Stimulated activated CD8-positive, alpha-beta memory T cell treated with anti-CD3 and anti-CD28 coated beads, Interleukin-7, amount 100 ng/mL, for 4 hours (primary cell): ENCODE measurements at places on chromosomes 3 and 15.

DNA sequence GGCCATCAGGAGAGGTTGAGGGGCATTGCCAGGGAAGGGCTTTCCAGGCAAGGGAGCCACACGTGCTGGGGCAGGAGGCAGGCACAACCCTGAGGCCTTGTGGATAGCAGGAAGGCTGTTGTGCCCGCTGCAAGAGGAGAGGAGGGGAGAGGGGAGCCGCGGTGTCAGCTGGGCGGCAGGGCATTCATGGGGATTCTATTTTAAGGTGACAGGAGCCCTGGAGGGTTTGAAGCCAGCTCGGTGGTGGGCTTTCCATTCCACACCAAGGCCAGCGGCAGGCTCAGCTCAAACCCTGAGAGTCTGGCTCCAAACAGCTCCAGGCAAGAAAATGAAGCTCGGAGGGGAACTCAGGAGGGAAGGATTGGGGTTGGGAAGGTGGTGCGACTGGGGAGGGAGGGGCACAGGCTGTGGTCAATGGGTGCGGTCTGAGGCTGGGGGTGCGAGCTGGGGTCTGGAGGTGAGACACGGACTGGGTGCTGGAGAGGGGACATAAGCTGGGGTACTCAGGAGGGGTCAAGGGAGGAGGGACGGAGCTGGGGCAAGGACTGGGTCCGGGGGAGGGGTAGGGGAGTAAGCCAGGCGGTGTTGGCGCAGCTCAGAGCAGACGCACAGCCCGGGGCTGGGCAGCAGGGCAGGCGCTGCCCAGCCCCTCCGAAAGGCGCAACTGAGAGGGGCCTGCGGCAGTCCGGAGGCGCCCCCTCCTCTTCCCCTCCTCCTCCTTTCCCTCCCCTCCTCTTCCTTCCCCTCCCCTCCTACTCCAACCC lies 43.4 kb downstream of the TPRA1 start:
- no peak for DNase-seq

- DNase-seq, result no peak
Measured at GRCh38 chr15:84616235-84616634, 15.4 kb downstream of the ZSCAN2 start.

DNA sequence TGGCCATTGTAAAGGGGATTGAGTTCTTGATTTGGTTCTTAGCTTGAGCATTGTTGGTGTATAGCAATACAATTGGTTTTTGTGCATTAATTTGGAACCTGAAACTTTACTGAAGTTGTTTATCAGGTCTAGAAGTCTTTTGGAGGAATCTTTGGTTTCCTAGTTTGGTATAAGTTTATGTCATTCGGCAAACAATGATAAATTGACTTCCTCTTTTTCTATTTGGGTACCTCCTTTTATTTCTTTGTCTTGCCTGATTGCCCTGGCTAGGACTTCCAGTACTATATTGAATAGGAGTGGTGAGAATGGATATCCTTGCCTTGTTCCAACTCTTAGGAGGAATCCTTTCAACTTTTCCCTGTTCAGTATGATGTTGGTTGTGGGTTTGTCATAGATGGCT lies 32.1 kb downstream of the SPESP1 start:
- no peak for DNase-seq

- no peak for DNase-seq
Measured at GRCh38 chr3:126557761-126558160, 971 bp downstream of the C3orf22 start.

DNA sequence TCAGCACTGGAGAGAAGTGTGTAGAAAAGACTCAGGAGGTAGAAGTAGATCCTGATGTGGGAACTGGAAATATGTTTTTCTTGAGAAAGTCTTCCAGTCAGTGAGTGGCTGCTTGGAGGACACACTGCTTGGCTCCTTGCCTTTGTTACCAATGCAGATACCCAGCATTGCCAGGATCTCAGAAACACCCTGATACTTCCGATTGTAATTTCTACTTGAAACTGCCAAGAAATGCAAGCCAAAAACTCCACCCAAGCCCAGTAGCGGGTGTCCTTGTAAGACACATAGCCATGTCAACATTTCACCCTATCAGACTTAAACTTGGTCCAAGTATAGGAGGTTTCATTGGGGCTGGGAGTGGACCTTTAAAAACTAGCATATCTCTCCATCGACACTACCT lies 141.8 kb downstream of the ALDH1A2 start:
- no peak for DNase-seq

- DNase-seq, result no peak
Measured at GRCh38 chr3:146199762-146200161, 38.8 kb upstream of the PLOD2 start.

DNA sequence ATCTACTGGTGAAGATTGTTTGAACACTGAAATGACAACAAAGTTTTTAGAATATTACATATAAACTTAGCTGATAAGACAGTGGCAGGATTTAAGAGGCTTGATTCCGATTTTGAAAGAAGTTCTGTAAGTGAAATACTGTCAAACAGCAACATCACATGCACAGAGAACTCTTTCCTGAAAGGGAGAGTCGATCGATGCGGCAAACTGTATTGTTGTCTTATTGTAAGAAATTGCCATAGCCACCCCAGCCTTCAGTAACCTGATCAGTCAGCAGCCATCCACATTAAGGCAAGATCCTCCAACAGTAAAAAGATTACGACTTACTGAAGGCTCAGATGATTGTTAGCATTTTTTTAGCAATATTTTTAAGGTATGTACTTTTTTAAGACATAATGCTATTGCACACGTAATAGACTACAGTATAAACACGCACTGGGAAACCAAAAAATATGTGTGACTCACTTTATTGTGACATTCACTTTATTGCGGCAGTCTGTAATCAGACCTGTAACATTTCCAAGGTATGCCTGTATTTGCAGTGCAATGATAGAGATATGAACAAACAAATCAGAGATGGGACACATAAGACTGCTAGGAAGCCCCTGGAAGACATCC lies 225.6 kb upstream of the UBE2E1 start:
- DNase-seq, result no peak

- no peak for DNase-seq
Measured at GRCh38 chr3:99118381-99118780, 216.9 kb upstream of the DCBLD2 start.

DNA sequence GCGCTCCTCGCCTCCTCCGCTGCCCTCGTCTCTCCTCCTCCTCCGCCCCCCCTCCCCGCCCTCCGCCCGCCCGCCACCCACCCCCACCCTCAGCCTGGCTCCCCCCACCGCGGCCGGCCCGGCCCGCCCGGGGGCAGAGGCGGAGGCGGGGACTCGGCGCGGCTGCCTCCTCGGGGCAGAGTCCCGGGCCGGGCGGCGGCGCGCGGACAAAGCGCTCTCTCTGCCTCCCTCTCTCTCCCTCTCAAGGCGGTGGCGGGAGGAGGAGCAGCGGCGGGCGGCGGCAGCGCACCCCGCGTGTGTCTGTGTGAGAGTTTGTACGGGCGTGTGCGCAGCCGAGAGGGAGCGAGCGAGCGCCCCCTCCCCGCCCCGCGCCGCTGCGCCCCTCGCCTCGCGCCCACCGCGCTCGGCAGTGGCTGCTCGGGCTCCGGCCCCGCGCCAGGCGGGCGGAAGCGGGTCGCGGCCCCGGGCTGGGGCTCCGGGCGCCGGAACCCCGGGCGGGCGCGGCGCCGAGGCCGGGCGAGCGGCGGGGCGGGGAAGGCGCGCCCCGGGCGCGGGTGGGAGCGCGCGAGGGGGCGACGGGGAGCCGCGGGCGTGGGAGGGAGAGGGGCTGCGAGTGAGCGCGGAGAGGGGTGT lies at the start of gene IGF2BP2:
Gene IGF2BP2, minus strand, starts transcription at position 37 of the 633 bp plus-strand sequence. CDS start 82 bp downstream, outside the sequence.
- no peak for DNase-seq

- DNase-seq, result no peak
Measured at GRCh38 chr3:140006331-140006730, 71.3 kb downstream of the CLSTN2 start.

GRCh38 chr3:13095408-13095937 lies 22.2 kb upstream of the IQSEC1 start:
- no peak for DNase-seq

DNA sequence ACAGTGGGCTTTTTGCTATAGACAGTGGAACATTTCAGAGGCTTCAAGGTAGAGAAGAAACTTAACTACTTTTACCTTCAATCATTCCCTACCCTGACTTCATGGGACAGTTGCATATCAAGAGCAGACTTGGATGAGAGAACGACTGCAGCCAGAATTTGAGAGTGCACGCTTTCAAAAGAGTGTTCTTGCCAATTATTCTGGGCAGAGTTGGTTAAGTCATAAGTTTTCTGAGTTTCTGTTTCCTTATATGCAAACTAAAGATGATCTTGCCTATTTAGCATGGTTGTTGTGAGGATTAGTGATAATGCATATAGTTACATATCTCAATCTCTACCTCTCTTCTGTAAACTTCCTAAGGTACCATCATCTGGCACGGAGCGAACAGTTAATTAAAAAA lies 7.6 kb downstream of the SLC9A9 start:
- no peak for DNase-seq

GRCh38 chr3:186361762-186362536 lies at the start of gene DGKG:
DGKG (minus strand) TSS chr3:186362234; CDS start chr3:186320459, 41,775 bp downstream.
- DNase-seq, result no peak

GRCh38 chr3:12484983-12485327 lies 675 bp downstream of the TSEN2 start:
- no peak for DNase-seq

DNA sequence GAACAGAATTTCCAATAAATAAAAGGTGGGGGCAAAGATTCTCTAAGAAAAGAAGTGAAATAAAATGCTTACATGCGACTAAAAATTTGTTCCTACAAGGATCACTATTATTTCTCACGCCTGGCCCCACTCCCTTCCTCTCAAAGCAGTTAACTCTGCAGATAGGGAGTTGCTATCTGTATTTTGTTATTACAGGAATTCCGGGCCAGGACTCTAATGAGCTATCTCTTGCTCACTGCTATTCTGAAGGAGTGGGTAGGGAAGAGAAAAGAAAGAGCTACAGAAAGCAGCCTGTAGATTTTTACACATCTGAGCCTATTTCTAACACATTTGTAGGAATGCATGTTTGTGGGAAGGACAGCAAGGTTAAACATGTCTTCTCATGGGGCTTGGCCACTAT lies 140.4 kb downstream of the PCCB start:
- DNase-seq, result no peak

GRCh38 chr3:156981005-156981404 lies 154.9 kb downstream of the LEKR1 start:
- no peak for DNase-seq

DNA sequence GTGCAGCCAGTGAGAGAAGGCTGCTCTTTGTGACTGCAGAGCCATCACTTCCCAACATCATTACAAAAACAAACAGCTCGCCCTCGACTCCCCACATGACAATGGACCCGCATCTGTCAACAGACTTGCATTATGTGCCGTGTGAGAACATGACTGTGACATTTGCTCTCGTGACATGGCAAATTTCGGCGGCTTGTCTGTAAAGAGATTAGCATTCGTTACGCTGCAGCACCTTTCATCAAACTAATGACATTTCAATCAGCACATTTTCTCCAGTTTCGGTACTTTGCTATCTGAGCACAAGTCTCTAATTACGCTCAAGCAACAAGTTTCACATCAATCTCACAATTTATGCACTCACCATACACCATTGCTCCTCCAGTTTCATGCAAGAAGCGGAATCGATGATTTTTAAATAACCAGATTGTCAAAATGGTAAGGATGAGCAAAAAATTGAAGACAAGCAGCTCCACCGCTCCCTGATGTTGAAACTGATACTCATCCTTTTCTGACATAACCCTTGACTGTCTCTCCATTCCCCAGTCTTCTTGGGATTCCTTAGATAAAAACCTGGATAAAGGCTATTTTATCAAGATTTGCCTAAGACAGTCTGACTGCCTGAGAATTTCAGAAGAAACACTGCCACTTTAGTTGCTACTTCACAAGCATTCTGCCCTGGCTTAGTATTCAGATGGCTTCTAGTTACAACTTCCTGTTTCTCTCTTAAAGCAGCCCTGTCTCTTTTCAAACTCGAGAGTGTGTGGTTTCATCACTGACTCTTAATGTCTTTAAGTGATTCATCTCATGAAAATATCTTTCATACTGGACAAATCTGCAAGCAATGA lies at the start of gene SLC9A9:
Gene SLC9A9, minus strand, starts transcription at position 682 of the 845 bp plus-strand sequence. Its CDS starts 146 bp downstream, at position 536.
- DNase-seq, result no peak

DNA sequence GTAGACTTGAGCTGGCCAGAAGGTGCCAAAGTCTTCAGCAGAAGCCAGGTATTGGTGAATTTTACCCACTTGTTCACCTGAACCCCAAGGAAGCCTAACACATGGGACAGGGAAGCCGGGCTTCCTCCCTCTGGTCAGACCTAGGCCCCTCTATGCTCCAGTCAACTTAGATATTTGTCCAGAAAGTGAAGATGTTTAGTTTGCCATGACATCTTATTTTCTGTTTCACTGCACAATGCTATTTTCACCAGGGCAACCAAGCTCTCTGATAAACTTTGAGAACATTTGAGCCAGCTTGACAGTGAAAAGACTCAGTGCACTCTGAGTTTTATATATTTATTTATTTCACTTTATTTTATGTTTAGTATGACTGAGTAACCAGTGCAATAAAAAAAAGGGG lies 71.0 kb downstream of the SOX14 start:
- DNase-seq, result no peak

GRCh38 chr3:48715174-48715800 lies 1.7 kb downstream of the IP6K2 start:
- no peak for DNase-seq

GRCh38 chr3:10528046-10528445 lies 22.7 kb upstream of the ATP2B2 start:
- no peak for DNase-seq

DNA sequence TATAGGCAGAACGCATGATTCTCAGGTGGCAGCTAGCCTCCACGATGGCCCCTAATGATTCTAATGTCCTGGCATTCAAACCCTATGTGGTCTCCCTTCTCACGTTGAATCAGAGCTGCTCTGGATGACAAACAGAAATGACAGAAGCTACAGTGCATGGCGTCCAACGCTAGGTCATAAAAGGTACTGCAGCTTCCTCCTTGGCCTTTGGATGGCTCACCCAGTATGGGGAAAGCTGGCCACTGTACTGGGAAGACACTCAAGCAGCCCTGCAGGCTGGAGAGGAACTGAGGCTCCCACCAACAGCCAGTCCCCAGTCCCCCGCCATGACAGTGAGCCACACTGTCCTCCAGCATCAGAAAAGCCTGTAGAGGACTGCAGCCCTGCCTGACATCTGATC lies 286.3 kb downstream of the FAM43A start:
- DNase-seq, result no peak

GRCh38 chr3:52609316-52609815 lies 73.0 kb downstream of the UQCC5 start:
- no peak for DNase-seq

- no peak for DNase-seq
Measured at GRCh38 chr3:14227856-14228255, 49.2 kb downstream of the LSM3 start.

- DNase-seq, result no peak
Measured at GRCh38 chr3:18127859-18128681, 297.1 kb downstream of the SATB1 start.

DNA sequence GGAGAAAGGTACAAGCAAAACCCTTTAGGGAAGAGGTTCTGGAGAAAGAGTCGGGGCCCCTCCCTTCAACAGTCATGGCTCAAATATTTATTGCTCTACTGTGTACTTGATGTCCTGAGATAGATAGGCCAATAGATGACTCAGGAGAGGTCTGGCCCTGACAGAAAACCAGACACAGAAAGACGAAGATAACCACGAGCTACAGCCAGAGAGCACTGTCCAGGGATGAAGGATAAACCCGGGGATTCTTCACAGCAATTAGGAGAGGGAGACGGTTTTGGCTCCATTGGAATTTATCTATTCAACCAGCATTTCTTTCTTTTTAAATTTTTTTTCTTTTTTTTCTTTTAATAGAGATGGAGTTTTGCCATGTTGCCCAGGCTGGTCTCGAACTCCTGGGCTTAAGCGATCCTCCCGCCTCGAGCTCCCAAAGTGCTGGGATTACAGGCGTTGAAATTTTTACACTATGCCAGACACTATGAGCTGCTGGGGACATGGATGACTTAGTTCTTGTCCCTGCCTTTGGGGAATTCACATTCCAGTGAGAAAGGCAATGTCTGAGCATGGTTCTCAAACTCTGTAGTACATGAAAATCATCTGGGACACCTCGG lies 4.6 kb upstream of the CIDEC start:
- DNase-seq, result no peak
